Immature natural killer cell (primary cell): ENCODE measurements at places on chromosomes 2 and 18. TPM values are rescaled to one million over a fixed set of nuclear protein-coding genes. Genes with fewer than 3 reads are reported as not detected.

DNA sequence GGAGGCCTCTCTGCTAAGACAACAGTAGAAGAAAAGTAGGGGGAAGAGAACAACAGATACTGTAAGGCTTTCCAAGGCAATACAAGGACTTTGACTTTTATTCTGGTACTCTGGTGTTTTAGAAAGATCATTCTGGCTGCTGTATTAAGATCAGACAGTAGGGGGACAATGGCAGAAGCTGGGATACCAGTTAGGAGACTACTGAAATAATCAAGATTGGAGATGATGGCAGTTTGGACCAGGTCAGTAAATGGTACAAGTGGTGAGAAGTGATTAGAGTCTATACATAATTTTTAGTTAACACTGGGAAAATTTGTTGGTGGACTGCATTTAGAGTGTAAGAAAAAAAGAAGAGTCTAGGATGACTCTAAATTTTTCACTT is 139.7 kb downstream of the ROCK1 start:
- DNase-seq: peak; percentile 11

GRCh38 chr2:128363934-128364361 is 45.3 kb upstream of the HS6ST1 start:
- DNase-seq: no peak

LBX2 gene
- not detected for polyA plus RNA-seq

DNA sequence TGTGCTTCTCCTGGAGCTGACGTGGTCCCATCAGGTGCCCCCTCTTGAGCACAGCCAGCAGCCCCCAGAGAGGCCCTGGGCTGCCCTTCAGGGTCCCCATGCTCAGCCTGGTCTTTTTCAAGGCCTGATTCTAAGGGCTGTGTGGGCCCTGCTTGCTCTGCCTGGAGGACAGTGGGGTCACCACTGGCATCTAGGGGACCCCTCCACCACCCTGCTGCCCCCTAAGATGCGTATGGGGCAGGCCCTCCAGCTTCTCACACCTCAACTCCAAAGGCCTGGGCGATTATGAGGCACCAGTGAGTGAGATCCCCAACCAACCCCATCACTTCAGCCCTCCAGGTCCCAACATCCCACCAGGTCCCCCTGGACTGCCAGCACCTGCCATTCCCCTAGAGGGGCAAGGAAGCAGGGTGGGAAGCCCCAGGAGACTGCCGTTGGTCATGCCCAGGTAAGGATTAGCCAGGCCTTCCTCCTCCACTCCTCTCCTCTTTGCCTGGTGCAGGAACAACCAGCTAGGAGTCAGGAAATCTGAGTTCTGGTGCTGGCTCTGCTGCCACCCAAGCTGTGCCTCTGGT is 114.4 kb downstream of the SMAD7 start:
- DNase-seq: no peak

DNA sequence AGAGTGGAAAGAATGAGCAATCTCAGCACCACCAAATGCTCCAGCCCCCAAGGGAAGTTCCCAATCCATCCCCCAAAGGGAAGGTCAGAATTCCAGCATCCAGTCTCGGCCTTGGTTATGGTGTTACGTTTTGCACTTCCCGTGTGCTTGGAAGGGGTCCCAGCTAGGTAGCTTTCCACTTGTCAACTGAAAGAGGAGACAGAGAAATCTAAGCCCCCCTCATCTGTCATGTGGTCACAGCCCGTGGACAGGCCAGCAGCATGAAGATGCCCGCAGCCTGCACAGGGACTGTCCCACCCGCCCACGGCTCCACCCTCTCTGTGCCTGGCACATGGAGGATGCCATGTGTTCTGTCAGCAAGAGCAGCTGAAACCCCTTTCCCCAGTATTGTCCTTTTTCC is 32.1 kb downstream of the RHOB start:
- no peak for DNase-seq

- DNase-seq: no peak
Measured at GRCh38 chr2:60602388-60602787, 48.9 kb upstream of the BCL11A start.

GRCh38 chr2:188512456-188512855 is 220.8 kb downstream of the GULP1 start:
- no peak for DNase-seq
